Stimulated activated CD4-positive, alpha-beta T cell treated with anti-CD3 and anti-CD28 coated beads, Interleukin-15, amount 100 ng/mL, for 1 hour (primary cell): ENCODE measurements at places on chromosomes 1 and 21.

GRCh38 chr21:42986125-42986783 lies 11.9 kb downstream of the PKNOX1 start:
- no peak for DNase-seq

DNA sequence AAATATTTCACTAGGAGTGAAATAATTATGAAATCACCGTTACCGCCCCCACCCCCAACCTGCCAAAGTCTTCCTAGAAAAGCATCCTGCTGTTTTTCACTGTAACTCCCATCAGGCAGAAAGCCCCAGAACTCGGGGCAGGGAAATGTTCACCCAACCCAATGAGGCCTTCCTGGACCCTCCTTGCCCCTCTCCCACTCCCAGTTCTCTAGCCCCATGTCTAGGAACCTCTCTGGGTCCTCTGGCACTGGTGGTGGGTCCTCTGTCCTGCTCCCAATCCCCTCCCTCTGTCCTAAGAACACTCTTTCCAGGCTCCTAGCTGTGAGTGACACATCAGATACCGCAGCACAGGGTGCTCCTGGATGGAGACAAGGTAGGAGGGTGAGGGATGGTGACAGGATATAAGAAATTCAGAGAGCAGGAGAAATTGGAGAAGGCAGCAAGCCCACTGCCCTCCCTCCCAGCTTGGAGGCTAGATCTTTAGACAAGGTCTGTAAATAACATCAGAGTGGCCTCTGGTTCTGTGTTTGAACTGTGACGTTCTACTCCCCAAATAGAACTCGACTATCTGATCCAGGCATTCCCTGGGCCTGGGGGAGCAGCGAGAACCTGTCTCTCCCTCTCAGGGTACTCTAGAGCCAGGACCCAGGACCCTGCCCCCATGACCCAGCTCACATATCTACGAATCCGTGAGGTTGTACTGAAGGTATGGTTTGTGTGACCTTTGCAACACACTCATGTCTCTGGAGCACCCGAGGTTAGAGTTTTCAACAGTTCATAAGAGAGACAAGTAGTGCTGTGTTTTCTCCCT lies 23.3 kb upstream of the BTG2 start:
- no peak for DNase-seq

DNA sequence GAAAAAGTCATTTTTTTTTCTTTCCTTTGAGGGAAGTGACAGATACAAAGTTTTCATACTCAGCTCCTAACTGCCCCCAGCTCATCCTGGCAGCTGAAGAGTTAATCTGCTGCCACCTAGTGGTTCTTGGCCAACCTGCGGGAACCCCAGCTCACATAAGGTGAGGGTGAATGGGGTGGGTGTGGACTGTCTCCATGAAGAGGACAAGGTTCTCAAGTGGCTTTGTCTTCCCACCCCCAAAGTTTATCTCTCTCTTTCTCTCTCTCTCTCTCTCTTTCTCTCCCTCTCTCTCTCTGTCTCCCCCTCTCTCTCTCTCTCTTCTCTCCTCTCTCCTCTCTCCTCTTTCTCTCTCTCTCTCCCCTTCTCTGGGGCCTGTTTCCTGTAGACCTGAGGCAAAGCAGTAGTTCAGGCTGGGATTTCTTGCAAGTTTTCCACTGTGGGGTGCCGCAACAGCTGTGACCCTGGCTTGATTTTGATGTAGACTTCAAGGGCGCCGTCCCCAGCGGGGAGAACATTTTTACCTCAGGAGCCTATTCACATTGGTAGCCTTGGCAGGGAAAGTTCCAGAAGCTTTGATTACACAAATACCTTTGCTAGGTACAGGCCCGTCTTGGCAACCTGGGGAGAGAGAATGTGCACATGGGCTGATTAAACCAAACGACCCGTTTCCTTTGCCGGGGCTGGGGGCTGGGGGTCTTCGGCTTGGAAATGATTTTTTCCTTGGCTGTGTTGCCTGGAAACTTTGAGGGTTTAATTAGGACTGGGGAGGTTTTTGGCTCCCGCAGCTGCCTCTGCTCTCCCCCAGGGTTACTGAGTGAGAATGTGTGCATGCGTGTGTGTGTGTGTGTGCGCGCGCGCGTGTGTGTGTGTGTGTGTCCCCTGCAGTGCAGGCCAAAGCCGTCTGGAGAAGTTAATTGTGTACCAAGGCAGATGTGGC lies 135.9 kb downstream of the TM2D1 start:
- DNase-seq, result no peak

GRCh38 chr1:73821520-73821919 lies 376.5 kb downstream of the LRRIQ3 start:
- no peak for DNase-seq

DNA sequence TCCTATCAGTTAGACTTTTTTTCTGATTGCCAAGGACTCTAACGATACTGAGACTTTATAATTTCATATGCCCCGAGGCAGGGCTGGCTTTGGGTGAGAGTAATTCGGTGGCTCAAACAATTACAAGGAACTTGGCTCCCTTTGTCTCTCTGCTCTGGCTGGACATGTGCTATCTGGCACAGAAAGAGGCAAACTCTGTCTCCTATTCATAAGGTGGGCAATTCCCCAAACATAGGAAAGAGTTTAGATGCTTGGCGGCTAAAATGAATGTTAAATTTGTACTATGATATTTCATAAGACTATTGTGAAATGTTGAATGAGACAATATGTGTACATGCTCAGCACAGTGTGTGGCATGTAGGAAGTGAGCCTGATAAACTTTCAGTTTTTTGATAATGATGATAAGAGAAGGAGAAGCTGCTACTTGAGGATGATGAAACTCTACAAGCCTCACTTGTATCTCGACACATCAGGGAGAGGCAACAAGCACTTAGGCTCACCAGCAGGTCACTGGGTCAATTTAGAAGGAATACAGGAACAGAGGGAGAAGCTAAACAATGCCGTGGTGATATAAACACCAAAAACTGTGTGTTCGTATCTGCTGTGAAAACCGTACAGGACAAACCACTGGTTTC lies 12.6 kb upstream of the NTPCR start:
- DNase-seq, result no peak

GRCh38 chr1:24045771-24046170 lies 65.6 kb upstream of the SRSF10 start:
- no peak for DNase-seq

- no peak for DNase-seq
Measured at GRCh38 chr1:9093091-9093490, 23.7 kb upstream of the SLC2A5 start.

- no peak for DNase-seq
Measured at GRCh38 chr1:169860187-169860586, 33.5 kb downstream of the SCYL3 start.

DNA sequence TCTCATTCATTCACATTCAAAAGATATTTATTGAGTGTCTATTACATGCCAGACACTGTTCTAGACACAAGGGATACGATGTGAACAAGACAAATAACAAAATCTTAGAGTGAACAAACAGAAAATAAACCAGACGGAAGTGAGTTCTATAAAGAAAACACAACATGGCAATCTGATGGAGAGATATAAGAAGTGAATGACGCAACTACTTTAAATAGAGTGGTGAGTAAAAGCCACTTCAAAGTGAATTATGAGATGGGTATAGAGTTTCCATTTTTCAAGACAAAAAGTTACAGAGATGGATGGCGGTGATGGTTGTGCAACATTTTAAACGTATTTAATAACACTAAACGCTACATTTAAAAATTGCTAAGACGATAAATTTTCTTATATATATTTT lies 75.4 kb downstream of the CEP170 start:
- DNase-seq, result no peak

DNA sequence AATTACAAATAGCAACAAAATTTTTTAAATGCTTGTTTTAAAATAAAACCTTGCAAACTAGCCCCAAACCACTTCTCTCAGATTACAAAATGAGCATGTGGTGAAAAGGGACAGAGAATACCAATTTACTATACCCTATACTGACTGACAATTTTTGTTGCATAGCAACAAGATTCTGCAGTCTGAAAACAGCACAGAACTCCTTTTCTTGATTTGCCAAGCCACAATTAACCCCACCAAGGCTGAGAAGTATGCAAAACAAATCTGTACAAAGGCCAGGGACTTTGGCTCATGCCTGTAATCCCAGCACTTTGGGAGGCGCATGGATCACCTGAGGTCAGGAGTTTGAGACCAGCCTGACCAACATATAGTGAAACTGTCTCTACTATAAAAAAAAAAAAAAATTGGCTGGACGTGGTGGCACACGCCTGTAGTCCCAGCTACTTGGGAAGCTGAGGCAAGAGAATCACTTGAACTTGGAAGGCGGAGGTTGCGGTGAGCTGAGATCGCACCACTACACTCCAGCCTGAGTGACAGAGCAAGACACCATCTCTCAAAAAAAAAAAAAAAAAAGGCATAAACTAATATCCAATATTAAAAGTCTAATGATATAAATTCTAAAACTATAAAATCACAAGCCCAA lies 21.8 kb downstream of the ENAH start:
- DNase-seq, result no peak

- DNase-seq, result no peak
Measured at GRCh38 chr1:30597711-30598110, 125.7 kb downstream of the MATN1 start.

DNA sequence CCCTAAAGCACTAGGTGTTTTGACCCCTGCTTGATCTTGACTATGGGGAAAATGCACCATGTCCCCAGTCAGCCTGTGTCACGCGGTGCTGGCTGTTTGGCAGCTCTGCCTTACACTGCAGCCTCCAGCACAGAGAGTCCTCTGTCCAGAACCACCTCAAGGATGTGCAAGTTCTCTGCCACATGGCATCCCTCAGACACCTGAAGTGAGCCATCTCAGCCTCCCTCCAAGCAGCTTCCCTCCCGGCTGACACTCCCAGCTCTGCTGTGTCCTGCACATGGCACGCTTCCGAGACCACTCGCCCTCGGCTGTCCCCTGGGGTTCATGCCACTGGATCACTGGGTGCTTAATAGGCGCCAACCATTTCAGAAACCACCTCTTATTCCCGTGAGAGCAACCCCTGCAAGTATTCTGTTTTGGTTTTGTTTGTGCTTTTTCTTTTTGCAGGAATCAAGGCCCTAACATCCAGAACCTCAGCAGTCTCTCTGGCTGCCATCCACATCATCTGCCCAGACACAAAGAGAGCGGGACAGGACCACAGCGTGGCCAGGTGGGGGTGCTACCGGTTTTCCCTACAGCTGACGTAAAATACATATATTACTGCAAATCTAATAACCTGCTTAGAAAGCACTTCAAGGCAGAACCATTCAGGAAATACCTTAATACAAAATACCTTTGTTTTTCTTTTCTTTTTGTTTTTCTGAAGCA lies 45.7 kb downstream of the CAPZB start:
- no peak for DNase-seq

DNA sequence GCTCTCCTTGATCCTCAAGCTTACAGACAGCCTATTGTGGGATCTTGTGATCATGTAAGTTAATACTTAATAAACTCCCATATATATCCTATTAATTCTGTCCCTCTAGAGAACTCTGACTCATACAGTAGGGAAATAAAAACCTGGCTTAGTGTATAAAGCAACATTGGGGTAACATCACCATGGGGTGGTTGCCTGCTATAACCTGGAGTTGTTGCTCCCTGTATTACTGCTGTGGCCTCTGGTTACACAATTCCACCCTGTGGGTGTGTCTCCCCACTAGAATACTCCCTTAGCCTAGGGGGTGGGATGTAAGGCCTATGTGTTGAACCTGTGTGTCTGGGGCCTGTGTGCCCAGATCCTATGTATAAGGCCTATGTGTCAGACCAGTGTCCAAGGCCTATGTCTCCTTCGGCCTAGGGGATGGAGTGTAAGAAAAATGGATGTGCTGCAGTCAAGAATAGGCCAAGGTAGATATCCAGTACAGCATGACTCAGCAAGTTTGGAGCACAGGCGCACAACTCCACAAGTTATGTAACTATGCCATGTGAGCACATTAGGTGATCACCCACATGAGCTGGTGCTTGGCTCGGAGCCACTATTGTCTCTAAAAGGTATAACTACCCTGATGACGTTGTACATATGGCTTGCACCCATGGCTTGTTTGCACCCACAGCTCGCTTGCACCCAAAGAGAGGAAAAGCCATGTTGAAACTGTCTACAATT lies 96.8 kb upstream of the C1orf21 start:
- no peak for DNase-seq

GRCh38 chr1:160997323-160998038 lies 23.5 kb downstream of the F11R start:
- DNase-seq, result peak; percentile 26

GRCh38 chr1:22229379-22229778 lies 86.5 kb upstream of the WNT4 start:
- DNase-seq, result no peak

DNA sequence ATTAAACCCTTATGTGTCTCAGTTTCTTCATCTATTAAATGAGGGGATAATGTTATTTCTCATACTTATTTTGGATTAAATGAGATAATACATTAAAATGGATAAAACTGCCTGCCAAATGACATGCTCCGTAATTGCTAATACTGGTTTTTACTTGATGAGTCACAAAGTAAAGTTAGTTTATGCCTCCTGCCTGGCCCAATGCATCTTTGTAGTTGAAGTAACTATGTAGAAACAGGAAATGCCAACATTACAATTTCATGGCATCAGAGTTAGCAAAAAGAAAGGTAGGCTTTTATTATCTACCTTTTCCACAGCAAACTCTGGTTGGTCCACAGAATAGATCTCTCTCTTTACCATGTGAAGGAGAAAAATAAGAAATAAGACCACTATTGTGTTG lies 214.5 kb downstream of the TBX15 start:
- DNase-seq, result no peak

DNA sequence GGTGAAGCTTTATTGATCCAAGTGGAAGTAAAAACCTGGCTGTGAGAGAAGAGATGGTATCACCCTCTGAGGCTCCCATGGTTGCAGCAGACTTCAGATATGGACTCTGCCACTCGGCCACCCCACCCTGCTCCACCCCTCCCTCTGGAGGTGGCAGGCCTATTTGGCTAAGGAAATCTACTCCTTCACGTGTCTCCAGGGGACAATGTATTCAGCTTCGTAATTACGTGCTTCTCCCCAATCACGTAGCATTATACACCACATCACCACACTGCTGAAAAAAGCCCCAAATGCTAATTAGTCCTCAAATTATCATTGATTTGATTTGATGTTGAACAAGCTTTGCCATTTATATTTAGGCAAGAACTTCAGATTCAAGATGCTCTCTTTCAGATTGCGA lies 220.7 kb downstream of the OMA1 start:
- DNase-seq, result no peak

GRCh38 chr1:5522531-5523145 lies 469.6 kb downstream of the NPHP4 start:
- DNase-seq, result no peak

GRCh38 chr1:46790446-46791101 lies 8.3 kb upstream of the CYP4B1 start:
- DNase-seq, result no peak

GRCh38 chr1:110674337-110675059 lies at the start of gene KCNA3:
TSS of gene KCNA3 (minus strand) at chr1:110674940. CDS start at chr1:110674809, 131 bp downstream.
- DNase-seq, result peak; percentile 37

- no peak for DNase-seq
Measured at GRCh38 chr1:204072931-204073836, at the start of gene SOX13. TSS of gene SOX13 (plus strand) at chr1:204073115. CDS start at chr1:204112916, 39,801 bp downstream.

GRCh38 chr1:43067977-43068751 lies 103.9 kb downstream of the EBNA1BP2 start:
- DNase-seq, result no peak

- no peak for DNase-seq
Measured at GRCh38 chr1:183842795-183843144, 37.9 kb downstream of the RGL1 start.
